GM10248 (cell line): ENCODE measurements at places on chromosomes 2 and 18.
A peak's percentile ranks its signal among the peaks of the same experiment; 100 is the strongest.

- no peak for DNase-seq
Observed at GRCh38 chr18:66729442-66730239, 125.8 kb upstream of the CDH19 start.

GRCh38 chr2:213069531-213069930, 81.9 kb downstream of the IKZF2 start:
- no peak for DNase-seq

DNA sequence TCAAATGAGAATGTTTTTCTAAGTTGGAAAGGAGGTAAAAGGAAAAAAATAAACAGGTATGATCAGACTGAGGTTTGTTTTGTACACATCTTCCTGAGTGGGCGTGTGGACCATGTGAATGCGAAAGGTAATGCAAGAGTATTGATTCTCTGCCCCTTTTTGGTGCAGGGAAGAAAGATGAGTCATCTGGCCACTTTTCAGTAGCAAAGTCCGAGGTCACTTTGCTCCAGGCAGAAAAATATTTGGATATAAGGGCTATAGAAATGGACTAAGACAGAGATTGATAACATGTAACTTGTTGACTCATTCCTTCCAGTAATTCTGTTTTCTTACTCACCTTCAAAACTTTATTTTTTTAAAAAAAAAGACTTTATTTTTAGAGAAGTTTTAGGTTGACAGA, 130.5 kb downstream of the DSEL start:
- DNase-seq = no peak

DNA sequence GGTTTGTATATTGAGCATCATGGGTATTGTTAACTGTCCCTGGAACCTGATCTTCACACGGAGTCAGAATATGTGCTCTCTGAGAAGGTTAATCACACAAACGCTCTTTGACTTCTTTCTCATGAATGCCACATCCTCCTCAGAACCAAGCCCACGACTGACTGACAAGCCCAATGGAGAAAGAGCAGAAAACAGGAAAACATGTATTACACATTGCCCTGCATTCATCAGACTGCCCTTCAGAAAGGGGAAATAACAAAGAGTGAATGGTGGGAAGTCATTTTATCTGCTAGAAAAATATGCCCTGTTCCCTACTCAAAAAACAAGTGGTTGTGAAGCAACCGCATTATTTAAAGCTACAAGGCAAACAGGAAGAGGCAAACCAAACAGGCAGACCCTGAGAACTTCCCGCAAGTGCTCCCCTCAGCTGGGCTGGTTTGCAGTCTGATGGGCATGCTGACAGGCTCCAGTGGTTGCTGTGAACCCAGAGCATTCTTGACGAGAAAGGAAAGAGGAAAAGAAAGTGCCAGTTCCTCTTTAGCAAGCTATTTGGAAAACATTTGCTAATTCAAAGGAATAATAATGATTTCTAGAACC, 172.9 kb upstream of the SETBP1 start:
- DNase-seq = no peak

GRCh38 chr2:127104166-127104660, 2.7 kb downstream of the BIN1 start:
- DNase-seq = no peak

GRCh38 chr2:120670771-120671480, 64.7 kb upstream of the GLI2 start:
- no peak for DNase-seq

DNA sequence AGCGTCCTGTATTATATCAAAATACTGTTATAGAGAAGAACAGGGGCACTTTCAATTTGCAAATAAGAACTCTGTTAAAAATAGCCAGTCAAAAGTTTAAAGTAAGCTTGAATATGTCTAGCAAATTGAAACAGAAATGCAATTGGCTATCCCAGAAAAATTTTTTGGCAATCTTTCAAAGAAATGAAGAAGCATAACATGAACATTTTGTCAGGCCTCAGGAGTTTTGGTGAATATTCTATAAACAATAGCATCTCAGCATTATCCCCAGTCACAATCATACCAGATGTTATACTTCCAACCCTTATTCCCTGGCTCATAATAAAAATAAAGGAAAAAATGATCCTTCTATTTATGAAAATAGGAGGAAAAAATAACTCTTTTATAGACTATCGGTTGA, 252.4 kb downstream of the GRB14 start:
- no peak for DNase-seq

DNA sequence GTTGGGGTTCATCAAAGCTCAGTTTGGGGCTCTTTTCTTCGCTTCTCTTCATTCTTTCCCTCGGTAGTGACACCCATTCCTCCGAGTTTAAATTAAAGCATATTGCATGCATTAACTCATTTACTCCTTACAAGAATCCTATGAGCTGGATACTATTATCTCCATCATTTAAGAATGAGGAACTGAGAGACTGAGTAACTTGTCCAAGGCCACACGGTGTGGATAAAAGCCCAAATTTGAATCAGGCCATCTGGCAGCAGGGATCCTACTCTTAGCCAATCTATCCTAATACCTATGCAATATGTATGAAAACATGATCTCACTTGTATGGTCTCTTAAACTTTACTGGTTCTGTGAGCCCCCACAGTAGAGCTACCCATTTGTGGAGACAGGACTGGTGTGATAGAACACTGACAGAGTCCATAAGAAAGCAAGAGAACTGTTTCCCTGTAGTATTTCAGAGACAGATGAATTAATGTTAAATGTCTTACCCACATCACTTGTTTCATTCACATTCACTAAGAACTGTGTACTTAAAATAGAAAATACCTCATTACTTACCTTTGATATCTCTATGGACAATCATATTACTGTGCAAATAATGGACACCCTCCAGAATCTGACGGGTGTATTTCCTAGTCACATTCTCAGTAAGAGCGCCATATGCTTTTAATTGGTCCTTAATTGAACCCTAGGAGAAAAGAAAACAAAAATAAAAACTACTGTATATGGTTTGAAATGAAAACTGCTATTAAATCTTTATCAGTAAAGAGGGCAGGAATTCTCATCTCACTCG, 20.4 kb upstream of the ERCC3 start:
- no peak for DNase-seq

- DNase-seq = no peak
Observed at GRCh38 chr2:10283106-10284062, 19.3 kb upstream of the HPCAL1 start.

DNA sequence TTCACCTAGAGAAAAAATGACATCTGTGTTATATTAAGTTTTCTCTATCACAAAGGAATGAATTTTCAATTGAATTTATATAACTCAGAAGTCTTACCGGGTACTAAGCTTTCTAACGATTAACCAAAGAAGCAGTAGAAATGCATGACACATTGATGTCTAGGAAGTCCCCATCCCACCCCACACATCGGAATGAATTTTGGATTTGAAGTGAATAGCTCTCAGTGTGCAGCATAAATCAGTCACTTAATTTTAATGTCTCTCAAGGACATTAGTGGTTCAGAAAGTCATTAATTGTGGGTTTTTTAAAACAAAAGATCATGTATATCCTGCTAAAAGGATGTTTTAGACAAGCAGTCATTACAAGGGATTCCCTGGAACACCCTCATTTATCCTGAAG, 141.4 kb upstream of the PIEZO2 start:
- DNase-seq = no peak

DNA sequence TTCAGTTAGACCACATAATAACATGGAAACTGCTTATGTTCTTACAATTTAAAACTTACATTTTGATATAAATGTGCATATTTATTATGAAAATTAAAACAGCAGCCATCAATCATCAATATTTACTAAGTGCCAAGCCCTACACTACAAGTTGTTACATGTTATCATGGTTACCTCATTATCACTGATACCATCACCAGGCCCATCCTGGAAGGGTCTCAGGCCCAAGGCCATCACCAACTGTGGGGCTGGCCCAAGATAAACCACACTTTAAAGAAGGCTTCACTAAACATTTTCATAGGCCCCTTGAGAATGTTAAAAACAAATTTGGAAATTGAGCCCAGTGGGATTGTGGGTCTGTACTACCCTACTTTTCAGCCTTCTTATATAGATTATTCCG, 6.4 kb downstream of the ITSN2 start:
- DNase-seq = no peak

DNA sequence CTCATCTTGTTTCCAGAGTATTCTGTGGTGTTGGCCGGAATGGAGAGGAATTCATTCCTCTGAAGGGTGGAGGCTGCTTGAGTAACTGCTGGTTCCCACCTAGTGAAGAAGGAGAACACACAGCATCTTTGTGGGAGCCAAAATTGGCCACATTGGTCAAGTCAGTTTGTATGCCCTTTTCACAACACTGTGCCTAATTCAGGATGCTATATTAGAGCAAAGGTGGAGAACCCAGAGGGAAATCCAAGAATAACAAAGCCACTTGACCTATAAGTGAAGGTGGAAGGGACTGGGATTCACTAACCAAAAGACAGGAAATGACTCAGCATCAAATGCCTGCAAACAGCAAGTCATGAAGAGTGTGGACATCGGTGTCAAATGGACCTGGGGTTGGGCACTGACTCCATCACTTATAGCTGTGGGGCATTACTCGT, 27.3 kb upstream of the MLPH start:
- no peak for DNase-seq

- no peak for DNase-seq
Observed at GRCh38 chr2:221817052-221817451, 244.9 kb upstream of the EPHA4 start.

GRCh38 chr2:124996406-124996805, 971.3 kb downstream of the CNTNAP5 start:
- no peak for DNase-seq

- no peak for DNase-seq
Observed at GRCh38 chr18:56574861-56575260, 63.5 kb downstream of the TXNL1 start.

DNA sequence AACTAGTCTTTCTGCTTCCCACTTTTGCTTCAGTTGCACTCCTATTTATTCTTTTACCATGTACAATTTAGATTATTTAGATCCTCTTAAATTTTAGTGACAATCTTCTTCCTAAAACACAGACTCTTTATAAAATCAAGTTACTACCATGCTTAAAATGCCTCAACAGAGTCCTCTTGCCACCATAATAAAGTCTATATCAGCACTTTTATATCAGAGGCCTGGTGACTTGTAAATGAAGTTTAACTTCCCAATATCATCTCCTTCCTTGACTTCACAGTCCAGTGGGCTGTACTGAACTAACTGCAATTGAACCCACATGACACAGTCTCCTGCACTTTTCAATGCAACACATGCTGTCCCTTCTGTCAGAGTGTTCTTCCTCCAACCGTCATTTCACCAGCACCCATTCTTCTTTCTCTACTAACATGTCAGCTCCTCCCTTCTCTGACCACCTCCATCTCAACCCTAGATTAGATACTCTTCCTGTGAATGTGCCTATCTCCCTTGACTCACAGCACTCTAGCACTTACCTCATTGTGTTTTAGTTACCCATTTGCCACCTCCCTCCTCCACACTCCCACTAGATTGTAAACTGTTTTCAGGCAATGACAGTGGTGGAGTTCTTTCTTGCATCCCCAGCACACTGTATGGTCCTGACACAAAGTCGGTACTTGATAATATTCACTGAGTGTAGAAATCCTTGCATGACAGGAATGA, 414.9 kb downstream of the SATB2 start:
- DNase-seq = no peak

GRCh38 chr2:229856413-229856812, 65.4 kb downstream of the TRIP12 start:
- peak; percentile 70 for DNase-seq

DNA sequence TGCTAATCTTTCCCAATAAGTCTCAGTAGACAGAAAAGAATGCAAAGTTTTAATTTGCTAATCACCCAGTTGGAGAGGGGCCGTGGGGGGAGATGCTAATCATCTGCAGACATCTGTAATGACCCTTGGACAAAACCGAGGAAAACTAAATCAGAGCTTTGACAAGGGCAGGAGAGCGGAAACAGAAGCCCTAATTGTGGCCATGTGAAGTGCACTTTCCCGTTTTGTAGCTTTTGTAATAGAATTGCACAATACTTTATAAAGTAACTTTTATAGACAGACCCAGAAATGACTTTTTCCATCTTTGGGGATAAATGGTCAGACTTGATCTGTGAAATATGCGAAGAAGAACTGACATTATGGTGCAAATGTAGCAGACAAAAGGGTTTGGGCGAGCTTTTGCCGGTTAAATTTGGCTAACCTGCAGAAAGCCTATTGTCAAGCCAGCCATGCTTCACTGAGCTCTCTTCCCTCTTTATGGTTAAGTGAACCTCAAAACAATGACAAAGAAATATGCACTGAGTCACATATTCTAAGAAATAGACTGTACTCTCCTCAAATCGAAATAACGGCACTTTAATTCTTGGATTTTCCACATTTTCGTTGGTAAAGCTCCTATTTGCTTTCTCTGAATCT, 980.1 kb upstream of the POU3F3 start:
- DNase-seq = no peak

GRCh38 chr2:145380436-145381017, 860.6 kb upstream of the ZEB2 start:
- DNase-seq = no peak

DNA sequence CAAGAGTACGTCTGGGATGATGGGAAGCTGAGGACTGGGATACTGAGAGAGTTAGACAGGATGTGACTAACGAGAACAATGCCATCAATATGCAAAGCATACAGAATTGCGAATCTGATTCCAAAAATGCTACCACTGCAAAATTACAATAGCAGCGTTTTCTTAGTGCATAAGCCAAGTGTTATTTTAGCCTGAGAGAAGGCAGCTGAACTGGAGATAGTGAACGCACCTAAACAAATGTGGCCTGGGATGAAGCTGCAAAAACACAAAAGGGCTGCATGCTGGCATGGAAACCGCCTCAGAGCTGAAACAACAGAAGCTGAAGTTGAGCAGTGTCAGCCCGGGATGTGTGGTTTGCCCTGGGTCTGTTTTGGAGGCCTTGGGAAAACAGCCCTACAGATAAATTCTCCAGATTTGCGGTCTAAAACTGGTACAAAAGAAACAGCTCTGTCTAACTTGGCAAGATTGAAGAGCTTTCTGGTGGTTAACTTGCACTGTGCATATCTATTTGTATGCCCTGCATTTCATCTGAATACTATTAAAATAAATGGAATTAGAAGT, 45.5 kb downstream of the LYPD6 start:
- DNase-seq = no peak

GRCh38 chr18:5538544-5538943, 5.3 kb downstream of the EPB41L3 start:
- no peak for DNase-seq
